ENCODE measurements at places on chromosomes 3 and 15.

GRCh38 chr3:61719278-61719977, 158.1 kb downstream of the PTPRG start:
- DNase-seq: no peak

GRCh38 chr15:89167267-89168176, 53.9 kb downstream of the RLBP1 start:
- no peak for DNase-seq

DNA sequence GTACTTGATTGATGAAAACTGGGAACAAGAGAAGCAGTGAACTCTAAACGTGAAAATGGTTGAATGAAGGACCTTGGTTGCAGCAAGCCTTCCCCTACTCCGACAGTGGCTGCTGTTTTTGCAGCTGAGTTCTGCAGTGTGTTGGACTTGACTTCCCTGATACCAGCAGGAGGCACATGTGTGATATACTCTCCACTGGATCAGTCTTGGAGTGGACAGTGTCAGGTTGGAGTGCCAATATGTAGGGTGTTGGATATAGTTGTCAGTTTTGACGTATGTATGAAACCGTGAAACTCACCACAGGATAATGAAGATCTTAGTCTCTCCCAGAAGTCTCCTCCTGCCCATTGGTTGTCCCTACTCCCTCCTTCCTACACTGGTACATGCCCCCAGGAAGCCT, 106.5 kb downstream of the ITPR1 start:
- no peak for DNase-seq

- DNase-seq: no peak
Observed at GRCh38 chr3:24475925-24476324, 18.7 kb downstream of the THRB start.

- DNase-seq: no peak
Observed at GRCh38 chr3:116199063-116199462, 246.2 kb downstream of the LSAMP start.

- no peak for DNase-seq
Observed at GRCh38 chr15:32918547-32918946, 200.7 kb downstream of the GREM1 start.

DNA sequence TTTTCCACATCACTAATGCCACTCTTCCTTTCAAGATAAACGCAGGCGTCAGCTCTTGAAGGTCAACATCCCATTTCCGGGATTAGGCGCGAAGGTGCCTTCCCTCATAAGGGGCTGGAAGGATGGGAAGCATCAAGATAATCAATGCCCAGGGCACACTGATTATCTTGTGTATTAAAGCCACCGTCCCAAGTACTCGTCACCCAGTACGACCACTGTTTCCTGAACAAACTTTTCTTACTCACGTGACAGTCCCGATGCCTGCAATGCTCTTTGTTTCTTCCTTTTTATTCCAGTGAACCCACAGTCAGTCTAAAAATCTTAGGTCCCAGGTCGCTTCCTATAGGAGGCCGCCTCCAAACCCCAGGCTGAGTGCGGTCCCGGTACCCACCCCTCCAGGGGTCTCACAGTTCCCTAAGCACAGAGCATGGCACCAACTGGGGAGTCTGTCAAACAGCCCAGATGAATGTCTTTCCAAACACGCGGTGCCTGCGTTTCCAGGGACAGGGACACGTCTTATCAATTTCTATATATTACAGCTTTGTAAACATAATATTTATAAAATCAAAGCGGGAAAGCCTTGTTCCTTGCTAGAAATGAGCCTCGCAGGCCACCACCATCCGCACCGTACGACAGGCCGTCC, 589 bp downstream of the ANAPC13 start:
- no peak for DNase-seq

DNA sequence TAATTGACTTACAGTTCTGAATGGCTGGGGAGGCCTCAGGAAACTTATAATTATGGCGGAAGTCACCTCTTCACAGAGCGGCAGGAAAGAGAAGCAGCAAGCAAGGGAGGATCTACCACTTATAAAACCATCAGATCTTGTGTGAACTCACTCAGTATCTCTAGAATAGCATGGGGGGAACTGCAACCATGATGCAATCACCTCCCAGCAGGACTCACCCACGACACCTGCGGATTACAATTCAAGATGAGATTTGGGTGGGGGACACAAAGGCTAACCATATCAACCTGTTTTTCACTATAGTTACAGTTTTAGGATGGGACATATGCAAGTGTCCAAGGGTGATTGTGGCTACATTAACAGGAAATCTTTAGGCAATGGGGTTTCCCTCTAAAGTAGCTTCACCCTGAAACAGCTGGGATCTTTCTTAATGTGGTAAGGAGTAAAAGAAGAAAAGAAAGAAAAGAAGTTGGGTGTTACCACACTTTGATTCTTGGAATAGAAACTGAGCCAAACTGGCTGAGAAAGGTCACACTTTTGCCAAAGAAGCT, 453.8 kb downstream of the OTOL1 start:
- DNase-seq: no peak

- no peak for DNase-seq
Observed at GRCh38 chr15:45641999-45642932, 7.4 kb downstream of the SQOR start.

GRCh38 chr15:70830615-70831014, 23.3 kb downstream of the LARP6 start:
- no peak for DNase-seq

DNA sequence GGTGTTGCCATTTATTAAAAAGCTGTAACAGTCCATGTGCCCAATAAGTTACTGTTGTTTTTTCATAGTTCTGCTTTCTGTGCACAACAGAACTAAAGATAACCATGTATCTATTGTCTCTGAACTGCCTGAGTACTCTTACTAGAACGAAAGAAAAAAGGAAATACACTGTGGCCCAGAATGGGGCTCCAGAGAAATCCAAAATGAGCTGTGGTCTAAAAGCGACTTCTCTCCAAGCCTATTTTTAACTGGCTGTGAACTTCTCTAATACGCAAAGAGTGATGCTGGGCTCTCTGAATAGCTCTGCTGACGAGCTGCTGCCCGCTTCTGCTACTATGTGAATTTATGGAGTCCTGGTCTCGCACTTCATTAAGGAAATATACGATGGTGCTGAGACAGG, 56.2 kb upstream of the LPP start:
- DNase-seq: no peak

- DNase-seq: no peak
Observed at GRCh38 chr15:69756440-69756839, 303.8 kb downstream of the RPLP1 start.

DNA sequence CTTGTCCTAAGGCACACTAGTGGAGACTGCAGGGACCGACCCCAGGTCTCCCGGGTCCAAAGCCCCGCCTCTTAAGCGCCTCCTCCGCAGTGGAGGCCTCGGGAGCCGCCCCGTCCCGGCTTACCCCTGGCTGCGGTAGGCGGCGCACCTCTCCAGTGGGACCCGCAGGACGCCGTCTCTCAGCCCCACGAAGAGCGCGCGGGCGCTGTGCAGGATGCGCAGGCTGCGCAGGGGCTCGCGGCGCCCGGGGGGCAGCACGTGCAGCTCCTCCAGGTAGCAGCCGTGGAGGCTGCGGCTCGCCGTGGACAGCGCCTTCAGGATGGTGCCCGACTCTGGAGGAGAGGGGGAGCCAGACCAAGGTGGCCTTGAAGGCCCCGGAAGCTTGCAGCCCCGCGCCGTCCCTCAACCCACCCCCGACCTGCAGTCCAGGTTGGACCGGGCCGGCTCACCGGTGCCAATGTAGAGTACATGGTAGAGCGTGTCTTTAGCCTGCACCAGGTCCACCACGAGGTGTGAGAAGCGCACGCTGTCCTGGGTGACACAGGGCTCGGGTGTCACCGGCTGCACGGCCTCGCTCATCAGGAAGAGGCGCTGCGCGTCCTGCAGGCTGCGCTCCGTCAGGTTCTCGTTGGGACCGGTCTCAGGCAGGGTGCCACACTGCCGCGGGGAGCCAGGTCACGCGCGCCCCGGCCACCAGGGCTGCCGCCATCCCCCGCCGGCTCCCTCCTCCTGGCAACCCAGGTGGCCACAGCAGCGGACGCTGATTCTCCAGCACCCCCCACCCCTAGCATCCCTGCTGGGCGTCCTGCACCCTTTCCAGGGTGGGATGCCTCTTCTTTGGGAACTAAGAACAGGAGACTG, 105.5 kb downstream of the SEMA5B start:
- DNase-seq: no peak

DNA sequence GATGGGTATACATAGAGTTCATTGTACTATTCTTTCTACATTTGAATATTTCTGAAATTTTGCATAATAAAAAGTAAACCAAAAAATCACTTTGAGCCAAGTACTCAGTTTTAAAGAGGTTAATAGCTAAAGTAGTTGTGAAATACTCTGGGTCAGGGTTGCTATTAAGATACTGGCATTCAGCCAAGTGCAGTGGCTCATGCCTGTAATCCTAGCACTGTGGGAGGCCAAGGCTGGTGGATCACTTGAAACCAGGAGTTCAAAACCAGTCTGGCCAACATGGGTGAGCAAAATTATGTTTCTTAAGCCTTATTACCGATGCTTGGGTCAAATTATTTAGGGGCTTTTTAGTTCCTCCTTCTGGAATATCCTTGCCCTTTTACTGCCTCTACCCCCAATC, 122.0 kb upstream of the MELTF start:
- no peak for DNase-seq

DNA sequence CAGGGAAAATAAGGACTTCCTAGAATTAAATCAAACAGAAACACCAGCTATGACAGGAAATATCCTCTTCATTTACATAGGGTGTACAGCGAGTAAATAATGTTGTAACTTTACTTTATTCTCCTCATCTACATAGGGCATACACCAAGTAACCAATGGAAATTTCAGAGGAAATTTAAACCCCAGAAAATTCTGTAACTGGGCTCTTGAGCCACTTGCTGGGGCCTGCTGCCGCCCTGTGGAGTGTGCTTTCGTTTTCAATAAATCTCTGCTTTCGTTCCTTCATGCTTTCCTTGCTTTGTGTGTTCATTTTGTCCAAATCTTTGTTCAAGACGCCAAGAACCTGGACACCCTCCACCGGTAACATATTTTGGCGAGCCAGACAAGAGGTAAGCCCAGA, 990.4 kb upstream of the CADM2 start:
- no peak for DNase-seq

DNA sequence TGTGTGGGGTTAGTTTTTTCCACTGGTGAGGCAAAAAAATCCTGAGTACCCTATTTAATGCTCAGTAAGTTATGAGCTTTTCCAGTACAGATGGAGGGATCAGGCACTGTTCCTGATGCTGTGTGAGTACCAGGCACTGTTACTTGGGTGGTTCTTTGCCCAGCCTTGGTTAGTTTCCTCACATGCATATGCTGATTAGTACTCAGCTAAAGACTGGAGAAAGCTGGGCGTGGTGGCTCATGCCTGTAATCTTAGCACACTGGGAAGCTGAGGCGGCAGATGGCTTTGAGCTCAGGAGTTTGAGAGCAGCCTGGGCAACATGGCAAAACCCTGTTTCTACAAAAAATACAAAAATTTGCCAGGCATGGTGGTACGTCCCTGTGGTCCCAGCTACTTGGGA, 210.3 kb upstream of the SGO1 start:
- no peak for DNase-seq

- no peak for DNase-seq
Observed at GRCh38 chr3:72336821-72337479, 511.3 kb downstream of the SHQ1 start.

GRCh38 chr3:113166719-113167492, 44.5 kb upstream of the BOC start:
- DNase-seq: no peak

- no peak for DNase-seq
Observed at GRCh38 chr3:52052831-52053306, 3.5 kb downstream of the DUSP7 start.

GRCh38 chr15:74995779-74996765, 709 bp downstream of the SCAMP5 start:
- DNase-seq: no peak

DNA sequence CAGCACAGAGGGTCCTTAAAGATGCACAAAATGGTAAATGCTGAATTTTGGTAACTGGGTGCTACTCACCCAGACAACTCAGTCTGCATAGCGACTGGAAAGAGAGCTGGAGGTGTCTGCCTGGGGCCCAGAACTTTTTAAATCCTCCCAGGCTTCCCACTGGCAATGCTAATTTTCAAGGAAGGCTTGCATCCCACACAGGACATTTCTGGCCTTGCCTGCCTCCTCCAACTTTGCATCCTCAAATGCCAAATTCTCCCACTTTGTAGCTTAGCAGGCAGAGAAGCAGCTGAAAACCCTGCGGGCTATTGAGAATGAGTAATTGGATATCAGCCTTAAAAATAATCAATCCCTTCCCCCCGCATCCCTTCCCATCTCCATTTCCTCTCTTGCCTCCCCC, 656.6 kb upstream of the ADAMTS9 start:
- no peak for DNase-seq

- no peak for DNase-seq
Observed at GRCh38 chr3:53643757-53644156, 149.3 kb downstream of the CACNA1D start.

DNA sequence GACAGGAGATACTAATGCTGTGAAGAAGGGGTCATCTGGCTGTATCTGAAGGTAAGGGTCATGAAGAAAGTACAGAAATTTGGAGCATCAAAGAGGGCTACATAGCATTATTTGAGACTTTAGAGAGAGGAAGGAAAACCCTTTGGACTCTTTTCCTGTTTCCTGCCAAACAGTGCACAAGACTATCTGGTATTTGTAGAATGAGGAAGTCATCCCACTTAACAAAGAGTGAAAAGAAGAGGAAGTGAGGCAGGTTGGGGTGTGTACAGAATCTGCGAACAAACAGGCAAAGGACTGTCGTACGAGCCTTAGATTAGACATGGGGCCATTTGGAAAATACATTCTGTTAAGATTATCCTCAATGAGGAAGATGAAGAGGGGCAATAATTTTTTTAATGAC, 546.8 kb upstream of the EPHA6 start:
- DNase-seq: no peak

- DNase-seq: no peak
Observed at GRCh38 chr3:107699682-107700081, 176.9 kb downstream of the BBX start.

DNA sequence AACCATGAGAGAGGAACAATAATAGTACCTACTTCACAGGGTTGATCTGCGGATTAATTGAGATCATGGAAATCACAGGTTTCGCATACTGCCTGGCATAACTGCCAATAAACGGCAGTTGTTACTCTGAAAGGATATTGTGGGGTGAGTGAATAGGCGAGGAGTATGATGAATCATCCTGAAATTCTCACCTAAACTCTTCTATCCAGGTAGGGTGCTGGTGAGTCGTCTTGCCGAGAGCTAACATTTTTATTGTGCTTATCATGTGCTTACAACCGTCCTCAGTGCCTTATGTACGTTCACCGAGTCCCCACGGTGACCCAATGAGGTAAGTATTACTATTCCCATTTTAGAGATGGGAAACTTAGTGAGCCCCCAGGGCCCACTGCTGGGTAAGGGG, 52.4 kb upstream of the SRGAP3 start:
- DNase-seq: no peak

DNA sequence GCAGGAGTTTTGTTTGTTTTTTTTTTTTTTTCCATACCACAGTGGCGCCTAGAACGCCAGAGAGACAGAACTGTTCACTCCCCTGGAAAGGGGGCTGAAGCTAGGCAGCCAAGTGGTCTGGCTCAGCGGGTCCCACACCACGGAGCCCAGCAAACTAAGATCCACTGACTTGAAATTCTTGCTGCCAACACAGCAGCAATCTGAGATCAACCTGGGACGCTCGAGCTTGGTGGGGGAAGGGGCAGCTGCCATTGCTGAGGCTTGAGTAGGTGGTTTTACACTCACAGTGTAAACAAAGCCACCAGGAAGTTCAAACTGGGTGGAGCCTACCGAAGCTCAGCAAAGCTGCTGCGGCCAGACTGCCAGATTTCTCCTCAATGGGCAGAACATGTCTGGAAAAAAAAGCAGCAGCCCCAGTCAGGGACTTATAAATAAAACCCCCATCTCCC, 29.8 kb downstream of the SPICE1 start:
- DNase-seq: no peak

GRCh38 chr3:193737191-193737751, 144.3 kb downstream of the OPA1 start:
- no peak for DNase-seq

Measured in cortex of kidney (tissue), 1 donor.